ENCODE measurements at places on chromosomes 11 and 22. TPM values are rescaled to one million over a fixed set of nuclear protein-coding genes. Genes with fewer than 3 reads are reported as not detected.

DNA sequence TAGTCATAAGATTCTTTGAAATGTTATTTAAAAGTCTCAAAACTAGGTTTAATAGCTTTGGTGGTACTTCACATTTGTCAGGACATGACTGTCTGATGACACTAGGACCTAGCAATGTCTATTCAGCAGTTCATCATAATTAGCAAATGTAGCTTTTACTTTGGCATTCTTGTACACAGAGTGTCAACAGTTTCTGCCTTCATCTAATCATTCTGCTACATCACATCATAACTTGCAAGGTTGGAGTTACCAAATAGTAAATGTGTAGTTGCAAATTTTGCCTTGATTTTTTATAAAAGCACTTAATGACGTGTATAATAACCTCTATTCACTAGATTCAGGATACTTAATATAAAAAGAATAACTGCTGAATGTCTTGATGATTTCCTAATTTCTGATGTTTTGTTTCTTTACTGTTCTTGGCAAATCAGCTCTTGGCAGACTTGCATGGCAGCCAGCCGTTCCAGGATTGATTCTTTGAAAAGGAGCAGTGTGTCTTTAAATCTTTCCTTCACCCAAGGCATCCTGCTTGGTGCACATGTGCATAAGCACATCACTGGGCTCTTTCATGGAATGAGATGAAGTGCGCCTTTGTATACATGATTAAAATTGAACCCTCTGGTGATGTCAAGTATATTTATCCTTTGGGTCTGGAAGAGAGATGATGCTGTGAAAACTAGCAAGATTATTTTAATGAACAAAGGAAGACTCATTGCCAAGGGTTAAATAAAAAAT, 12.2 kb downstream of the FBXO7 start:
- DNase-seq, result no peak

- DNase-seq, result peak; percentile 11
These were observed 868 bp downstream of the TEF start for GRCh38 chr22:41382610-41383009.

GRCh38 chr11:17770048-17770652, 35.6 kb downstream of the KCNC1 start:
- DNase-seq, result peak; percentile 15

The TTC36 gene
- total RNA-seq, result not detected

GRCh38 chr11:36360318-36360717, 64.2 kb downstream of the PRR5L start:
- DNase-seq, result no peak

GRCh38 chr11:62324731-62325556, 12.3 kb upstream of the ASRGL1 start:
- DNase-seq, result peak; percentile 85

DNA sequence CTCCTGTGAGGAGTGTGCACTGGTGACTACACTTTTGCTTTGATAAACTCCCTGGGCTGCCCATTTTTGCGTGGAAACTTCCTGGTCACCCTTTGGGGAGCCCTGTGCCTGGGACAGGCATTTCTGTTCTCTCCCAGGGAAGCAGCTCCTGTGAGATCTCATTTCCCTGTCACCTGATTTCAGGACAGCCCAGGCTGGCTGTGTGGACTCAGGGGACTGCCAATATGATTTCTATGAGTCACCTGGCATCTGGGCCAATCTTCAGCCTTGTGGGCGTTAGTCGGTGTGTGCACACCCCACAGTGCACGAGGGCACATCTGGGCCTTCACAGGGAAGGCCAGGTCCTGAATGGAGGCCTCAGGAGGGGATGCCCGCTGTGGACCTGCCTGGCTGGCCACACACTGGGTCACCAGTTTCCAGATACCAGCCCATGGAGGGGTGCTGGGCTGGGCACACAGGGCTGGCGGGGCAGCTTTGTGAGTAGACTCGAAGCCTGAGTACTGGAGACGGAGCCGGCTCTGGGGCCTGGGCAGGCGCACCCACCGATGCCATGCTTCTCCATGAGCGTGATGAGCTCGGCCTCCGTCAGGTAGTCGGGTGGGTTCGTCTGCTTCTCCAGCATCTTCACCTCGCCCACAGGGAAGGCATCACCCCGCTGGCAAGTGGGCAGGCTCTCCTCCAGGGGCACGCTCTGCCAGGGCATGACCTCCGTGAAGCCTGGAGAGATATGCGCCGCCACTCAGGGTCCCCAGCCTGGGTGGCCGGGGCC, 9.4 kb upstream of the PPM1F start:
- no peak for DNase-seq

- DNase-seq, result no peak
These were observed 3.8 kb upstream of the MMP7 start for GRCh38 chr11:102534261-102534872.

DNA sequence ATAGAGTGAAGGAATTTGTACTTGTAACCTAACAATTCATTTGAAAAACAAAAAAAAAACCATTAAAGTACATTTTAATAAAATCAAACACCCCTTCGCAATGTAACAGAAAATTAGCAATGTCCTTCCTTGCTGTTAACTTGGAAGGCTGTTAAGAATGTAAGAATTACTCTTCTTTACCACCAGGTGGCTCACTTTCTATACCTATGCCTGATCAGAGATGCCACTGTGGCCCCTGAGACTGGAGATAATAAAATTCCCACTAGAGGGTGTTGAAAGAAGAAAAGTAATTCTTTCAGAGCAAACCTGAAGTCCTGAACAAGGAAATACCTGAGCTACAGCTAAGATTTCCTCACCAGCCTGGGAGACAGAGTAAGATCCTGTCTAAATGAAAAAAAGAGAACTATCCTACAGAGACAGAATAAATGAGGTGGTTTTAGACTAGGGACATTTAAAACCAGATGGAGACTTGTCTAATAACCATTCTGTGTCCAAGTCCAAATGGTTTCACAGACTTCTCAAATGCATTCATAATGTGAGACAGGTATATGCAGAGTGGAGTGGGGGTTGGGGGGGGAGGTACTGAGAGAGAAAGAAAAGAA, 1089.3 kb downstream of the FAM181B start:
- DNase-seq, result peak; percentile 11

- DNase-seq, result peak; percentile 40
These were observed 2.9 kb upstream of the HTATIP2 start for GRCh38 chr11:20360650-20361049.
